Testis (tissue), 5 donors: ENCODE measurements at places on chromosomes 1 and 21. TPM values are rescaled to one million over a fixed set of nuclear protein-coding genes. Genes with fewer than 3 reads are reported as not detected.

GRCh38 chr1:67175530-67176087 lies 9.4 kb downstream of the IL23R start:
- no peak for DNase-seq

- no peak for DNase-seq
Measured at GRCh38 chr1:10788592-10789006, 7.8 kb downstream of the CASZ1 start.

- DNase-seq: peak; percentile 19
Measured at GRCh38 chr1:99849413-99849743, 783 bp upstream of the AGL start.

DNA sequence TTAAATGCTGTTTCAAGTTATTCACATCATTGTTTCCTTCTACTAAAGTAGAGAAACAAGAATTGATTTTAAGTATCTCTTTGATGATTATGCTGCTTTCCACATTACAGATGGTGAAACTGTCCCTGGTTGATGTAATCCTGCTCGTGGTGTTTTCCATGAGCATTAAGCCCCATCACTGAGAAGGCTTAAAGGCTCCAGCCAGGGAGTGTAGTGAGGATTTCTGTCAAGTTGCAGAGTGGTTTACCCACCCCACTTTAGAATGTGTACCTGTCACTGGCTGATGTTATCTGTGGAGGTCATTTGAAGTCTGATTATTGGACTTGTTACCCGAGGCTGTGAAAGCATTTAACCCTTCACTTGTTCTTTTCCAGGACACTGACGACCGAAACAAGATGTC lies 12.9 kb downstream of the CERS2 start:
- DNase-seq: no peak

- DNase-seq: no peak
Measured at GRCh38 chr1:117094841-117095604, 26.5 kb downstream of the TRIM45 start.

DNA sequence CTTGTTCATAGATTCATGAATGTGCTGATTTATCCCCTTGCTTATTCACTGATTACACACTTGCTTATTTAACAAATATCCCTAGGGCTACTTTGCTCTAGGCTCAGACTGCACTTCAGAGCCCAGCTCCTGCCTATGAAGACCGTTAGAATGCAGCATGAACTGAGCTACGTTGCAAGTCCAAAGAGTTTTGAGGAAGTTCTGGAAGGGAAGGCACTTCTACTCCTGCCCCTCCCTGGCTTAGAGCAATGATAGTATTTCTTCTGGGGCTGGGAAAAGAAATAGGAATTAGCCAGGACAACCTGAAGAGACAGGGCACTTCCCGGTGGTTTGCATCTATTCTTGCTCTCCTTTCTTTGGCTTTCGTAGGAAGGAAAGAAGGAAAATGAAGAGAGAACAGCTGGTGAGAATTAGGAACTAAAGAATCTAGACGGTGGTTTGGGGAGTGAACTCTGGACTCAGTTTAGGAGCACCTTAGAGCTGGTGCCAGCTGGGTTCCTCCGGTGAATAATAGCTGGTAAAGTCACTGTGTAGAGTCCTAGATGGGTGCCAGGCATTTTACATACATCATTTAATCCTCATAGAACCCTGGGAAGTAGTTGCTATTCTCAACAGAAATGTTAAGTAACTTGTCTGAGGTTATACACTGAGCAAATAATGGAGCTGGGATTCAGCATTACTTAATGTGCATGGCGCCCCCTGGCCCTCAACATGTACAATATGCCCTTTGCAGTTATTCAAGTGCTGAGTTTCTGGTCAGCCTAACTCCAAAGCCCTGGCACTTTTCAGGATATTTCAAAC lies 65.9 kb downstream of the NDUFS5 start:
- peak; percentile 86 for DNase-seq

DNA sequence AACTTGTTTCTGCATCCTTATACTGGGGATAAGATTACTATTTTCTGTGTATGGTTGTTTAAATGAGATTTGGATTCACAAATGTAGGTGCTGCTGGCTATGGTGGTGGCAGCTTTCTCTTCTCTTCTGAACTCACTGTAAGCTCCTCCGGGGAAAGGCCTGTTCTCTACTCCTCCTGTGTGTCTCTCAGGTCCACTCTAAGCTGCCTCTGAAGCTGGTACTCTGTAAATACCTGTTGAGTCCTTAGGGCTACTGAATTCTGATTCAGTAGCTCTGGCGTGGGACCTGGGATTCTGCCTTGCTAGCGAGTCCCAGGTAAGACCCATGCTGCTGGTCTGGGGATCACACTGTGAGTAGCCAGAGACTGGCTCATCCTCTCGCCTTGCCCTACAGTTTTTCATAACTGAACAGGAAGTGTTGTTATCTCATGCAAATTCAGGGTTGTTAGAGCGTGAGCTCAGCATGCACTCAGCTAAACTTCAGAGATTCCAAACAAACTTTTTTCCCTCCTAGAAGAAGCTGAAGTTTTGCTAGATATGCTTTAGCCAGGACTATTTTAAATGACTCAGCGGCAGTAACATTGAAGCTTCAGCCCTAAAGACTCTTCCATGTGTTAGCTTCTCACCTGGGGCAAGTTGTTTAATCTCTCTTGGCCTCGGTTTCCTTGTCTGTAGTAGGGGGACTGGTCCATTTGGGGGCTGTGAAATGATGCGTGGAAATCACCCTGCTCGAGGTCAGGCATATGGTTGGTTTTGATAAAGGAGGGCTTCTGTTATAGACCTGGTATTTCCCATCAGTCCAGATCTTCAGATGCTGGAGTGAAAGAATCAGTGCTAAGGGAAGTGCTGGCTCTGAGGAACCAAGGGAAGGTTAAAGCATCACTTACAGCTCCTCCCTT lies 271.5 kb upstream of the TMEM51 start:
- DNase-seq: no peak

GRCh38 chr1:47812904-47813514 lies 184.2 kb downstream of the TRABD2B start:
- no peak for DNase-seq

The ZNF593OS gene
- total RNA-seq: 1.7 TPM

The TSPEAR gene
- total RNA-seq: 0.55 TPM

The TNFRSF8 gene
- total RNA-seq: 6.9 TPM

The HSF2BP gene
- 36.3 TPM for total RNA-seq

The OLFML3 gene
- 4.6 TPM for total RNA-seq
